ENCODE measurements at places on chromosomes 5 and 9. TPM values are rescaled to one million over a fixed set of nuclear protein-coding genes. Genes with fewer than 3 reads are reported as not detected.

DNA sequence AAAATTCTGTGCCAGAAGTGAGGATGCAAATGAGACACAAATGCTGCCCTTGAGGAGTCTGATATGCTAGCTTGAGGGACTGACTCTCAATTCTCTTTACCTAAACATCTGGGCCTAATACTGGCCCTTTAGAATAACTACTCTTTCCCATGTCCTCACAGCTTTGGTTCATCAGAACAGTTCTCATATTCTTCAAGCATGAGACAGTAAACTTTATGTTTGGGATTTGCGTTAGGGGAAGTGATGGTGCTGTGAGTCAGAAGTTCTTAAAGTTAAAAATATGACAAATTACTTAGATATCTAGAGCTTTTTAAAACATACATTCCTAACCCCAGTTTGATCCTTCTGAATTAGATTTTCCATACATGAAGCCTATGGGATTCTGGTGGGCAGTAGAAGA lies 665.0 kb upstream of the RGMB start:
- H3K4me3 ChIP-seq, result no peak overlapping the region
- H3K27me3 ChIP-seq, result no peaks in the 10 kb centered on the region
- no peak overlapping the region for H3K27ac ChIP-seq
- no peaks in the 10 kb centered on the region for H3K4me1 ChIP-seq

DNA sequence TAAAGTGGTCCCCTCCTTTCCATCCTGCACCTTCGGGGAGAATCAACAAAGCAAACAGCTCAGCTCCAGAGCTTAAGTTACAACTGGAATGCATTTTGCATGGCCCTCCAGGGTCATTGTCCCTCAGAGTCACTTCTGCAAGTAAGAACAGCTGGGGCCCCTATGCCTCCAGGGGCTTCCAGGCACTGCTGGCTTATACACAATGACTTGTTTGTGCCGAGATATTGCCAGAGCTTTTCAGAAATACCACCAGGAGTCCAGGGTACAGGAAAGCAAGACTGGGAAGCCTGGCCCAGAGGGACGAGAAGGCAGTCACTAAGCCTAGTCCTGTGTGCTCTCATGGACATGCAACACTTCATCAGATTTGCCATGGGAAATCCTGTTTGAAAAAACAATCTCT lies 11.3 kb downstream of the FRMD3 start:
- no peak for DNase-seq
- H3K27ac ChIP-seq, result no peak overlapping the region
- H3K27me3 ChIP-seq, result no peaks in the 10 kb centered on the region

DNA sequence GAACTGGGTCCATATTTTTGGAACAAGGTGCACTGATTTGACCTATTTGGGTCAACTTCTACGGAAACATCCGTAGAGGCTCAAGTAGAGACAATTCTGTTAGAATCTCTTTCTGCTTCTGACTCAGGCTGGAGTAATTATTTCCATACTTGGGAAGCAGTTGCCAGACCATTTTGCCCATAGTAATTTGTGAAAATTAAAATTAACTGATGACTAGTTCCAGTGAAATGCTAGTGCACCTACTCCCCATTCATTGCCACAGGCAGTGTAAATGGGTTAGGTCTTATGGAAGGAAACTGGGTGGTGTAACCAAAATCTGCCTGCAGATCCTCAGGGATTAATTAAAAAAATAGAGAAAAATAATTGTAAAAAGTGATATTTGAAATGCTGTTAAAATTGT lies 201.1 kb downstream of the TENT4A start:
- H3K36me3 ChIP-seq, result no peaks in the 10 kb centered on the region
- no peak overlapping the region for H3K27ac ChIP-seq
- H3K27me3 ChIP-seq, result peaks cover 4% of the 10 kb centered on the region

- no peaks in the 10 kb centered on the region for H3K27me3 ChIP-seq
- H3K4me1 ChIP-seq, result peaks cover 4% of the 10 kb centered on the region
- H3K27ac ChIP-seq, result no peak overlapping the region
- H3K36me3 ChIP-seq, result no peaks in the 10 kb centered on the region
Measured at GRCh38 chr5:56105511-56106291, 110.9 kb upstream of the IL6ST start.

DNA sequence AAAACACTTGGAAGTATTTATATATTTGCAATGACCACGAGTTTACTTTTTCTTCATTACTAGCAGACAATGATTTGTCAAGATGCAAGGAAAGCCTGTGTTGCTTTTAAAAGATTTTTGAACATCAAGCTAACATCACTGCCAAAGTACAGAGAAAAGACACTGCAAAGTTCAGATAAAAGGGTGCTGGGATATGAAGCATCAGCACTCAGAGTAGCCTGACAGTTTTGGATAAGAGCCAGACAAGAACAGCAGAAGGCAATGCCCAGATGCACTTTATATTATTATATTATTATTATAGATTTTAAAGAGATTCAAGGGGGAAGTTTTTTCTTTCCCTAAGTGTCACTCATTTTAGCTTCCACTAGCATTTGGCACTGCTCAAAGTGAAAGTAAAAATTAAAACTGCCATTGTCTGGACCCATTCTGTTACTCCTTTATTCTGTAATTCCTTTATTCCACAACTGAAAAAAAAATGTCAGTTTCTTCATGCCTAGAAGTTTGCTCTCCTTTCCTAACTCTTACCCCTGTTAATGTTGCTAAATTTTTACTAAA lies 240.6 kb downstream of the EFNA5 start:
- no peaks in the 10 kb centered on the region for H3K27me3 ChIP-seq
- H3K27ac ChIP-seq, result no peak overlapping the region
- peak overlapping the region; percentile 26 for H3K4me3 ChIP-seq
- no peaks in the 10 kb centered on the region for H3K4me1 ChIP-seq
- no peak for DNase-seq
- H3K36me3 ChIP-seq, result no peaks in the 10 kb centered on the region

GRCh38 chr5:180810959-180811622 lies 8.5 kb upstream of the MGAT1 start:
- DNase-seq, result no peak
- H3K4me1 ChIP-seq, result peaks cover 38% of the 10 kb centered on the region
- peak overlapping the region; percentile 99 for H3K27ac ChIP-seq
- no peaks in the 10 kb centered on the region for H3K27me3 ChIP-seq

DNA sequence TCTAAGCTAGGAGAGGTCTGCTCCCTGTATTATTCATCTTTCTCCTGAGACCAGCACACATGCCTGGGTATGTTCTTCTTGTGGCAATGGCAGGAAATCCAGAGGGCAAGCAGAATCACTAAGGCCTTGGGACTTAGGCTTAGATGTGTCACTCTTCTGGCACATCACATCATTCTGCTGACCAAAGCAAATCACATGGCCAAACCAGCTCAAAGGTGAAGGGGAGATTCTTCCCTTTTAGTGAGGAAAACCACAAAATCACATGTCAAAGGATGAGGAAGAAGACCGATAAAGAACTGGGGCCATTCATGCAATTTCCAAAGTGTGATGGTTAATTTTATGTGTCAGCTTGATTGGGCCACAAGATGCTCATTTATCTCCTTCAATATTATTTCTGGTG lies 5.7 kb upstream of the AGGF1 start:
- H3K36me3 ChIP-seq, result no peaks in the 10 kb centered on the region
- no peak overlapping the region for H3K27ac ChIP-seq
- no peaks in the 10 kb centered on the region for H3K27me3 ChIP-seq
- DNase-seq, result no peak

DNA sequence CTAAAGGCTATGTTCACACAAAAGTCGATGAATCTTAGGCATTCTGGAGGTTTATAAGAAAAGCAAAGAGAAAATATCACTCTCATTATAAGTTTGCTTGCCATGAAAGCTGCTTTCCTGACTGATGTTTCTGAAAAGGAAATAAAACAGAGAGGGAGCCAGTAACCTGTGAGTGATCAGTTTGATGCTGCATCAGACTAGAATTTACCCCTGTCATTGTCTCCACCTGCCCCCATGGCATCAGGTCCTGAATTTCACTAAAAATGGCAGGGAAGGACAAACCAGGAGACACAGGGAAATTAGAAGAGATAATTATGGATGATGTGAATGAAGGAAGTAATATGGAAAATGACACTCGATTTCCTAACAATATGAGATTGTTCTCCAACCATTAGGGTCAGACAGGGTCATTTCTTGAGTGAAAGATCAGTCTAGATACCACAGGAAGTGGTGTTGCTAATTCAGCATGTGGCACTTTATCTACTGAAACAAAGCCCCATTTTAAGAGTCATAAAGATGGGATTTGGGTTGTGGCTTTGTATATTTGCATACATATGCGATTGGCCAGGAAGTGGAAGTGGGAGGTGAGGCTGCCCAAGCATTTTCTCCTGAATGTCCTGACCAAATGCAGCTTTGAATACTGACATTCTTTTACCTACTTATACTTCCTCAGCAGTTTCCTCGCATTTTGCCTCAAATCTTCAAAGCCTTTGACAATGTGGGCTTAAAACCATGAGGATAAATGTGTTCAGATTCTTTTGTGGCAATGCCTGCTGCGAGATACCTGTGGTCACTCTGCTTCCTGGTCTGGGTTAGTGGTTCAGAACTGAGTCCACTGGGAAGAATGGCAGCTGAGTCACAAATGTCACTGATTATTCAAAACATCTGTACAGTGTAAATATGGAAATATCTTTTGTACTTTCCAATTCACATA lies 29.7 kb downstream of the MEGF10 start:
- H3K27ac ChIP-seq, result no peak overlapping the region
- no peak for DNase-seq
- H3K36me3 ChIP-seq, result no peaks in the 10 kb centered on the region
- H3K4me3 ChIP-seq, result no peak overlapping the region

DNA sequence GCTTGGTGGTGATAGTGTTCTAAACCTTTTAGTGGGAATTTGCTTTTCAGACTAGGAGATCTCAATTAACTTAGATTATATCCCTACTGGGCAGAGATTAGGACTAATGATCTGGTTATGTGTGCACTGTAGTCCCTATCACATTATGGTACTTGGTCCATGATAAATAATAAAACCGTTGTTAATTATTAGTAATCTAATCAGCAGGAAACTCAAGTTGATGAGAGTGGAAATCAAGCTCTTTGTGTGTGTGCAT lies 262.3 kb downstream of the ARHGAP26 start:
- H3K4me3 ChIP-seq, result no peak overlapping the region
- no peaks in the 10 kb centered on the region for H3K4me1 ChIP-seq
- no peak overlapping the region for H3K27ac ChIP-seq
- H3K36me3 ChIP-seq, result no peaks in the 10 kb centered on the region
- H3K27me3 ChIP-seq, result no peaks in the 10 kb centered on the region

GRCh38 chr5:10914741-10915480 lies 153.9 kb upstream of the DAP start:
- no peak overlapping the region for H3K4me3 ChIP-seq
- H3K27ac ChIP-seq, result no peak overlapping the region
- H3K36me3 ChIP-seq, result no peaks in the 10 kb centered on the region
- H3K27me3 ChIP-seq, result no peaks in the 10 kb centered on the region
- H3K4me1 ChIP-seq, result no peaks in the 10 kb centered on the region

The CDKN2B gene
- polyA plus RNA-seq, result 1.4 TPM

The GABRA1 gene
- polyA plus RNA-seq, result 0.30 TPM

The DMRTA1 gene
- 0.07 TPM for polyA plus RNA-seq

The MEGF9 gene
- 22.4 TPM for polyA plus RNA-seq

Data from adrenal gland (tissue), 19 donors.